Spinal cord (tissue), 10 donors: ENCODE measurements at places on chromosomes 7 and 10.

- DNase-seq: peak; percentile 20
These were observed 57.1 kb downstream of the PLPP4 start for GRCh38 chr10:120514035-120514620.

DNA sequence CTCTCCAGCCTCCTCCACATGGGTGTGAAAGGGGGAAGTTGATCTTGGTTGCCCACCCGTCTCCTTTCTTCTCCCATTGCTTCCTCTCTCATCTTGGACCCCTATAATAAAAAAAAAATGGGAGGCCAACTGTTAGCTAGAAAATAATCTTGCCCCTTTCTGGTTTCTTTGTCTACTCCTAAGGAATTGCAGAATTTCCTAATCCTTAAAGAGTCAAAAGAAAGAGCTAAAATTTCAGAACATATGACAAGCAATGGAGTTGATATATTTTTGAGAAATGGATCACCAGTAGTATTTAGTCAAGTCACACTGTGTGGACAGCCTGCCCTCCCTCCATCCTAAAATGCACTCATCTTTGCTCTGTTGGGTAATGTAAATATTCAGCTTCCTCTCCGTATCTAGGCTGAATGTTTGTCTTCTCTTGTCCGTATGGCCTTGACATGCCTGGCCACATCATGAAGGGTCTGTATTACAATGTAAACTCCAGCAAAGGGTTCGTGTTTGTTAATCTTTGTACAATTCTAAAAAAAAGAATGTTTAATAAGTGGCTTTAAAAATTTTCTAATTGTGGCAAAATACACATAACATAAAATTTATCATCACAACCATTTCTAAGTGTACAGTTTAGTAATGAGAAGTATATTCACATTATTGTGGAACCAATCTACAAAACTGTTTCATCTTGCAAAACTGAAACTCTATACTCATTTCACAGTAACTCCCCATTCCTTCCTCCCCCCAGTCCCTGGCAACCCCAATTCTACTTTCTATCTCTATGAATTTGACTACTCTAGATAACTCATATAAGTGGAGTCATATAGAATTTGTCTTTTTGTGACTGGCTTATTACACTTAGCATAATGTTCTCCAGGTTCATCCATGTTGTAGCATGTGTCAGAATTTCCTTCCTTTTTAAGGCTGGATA lies 71.5 kb downstream of the ZNF92 start:
- DNase-seq: no peak

DNA sequence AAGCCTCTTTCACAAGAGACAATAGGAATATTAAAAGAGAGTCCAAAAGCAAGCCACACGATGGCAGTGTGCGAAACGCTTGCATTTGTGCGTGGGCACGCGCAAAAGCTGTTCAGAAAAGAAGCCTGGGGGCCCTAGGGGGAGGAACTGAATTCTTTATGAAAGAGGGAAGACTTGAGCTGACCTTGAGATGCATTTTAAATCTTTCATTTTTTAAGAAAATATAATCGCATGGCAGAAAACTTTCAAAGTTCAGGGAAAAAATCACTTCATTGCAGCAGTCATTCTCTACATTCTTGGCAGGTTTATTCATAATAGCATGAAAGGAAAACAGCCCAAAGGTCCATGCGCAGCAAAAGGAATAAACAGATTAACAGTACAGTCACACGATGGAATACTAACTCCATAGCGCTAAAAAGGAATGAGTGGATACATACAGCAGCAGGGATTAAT lies 206.5 kb upstream of the PRKCQ start:
- DNase-seq: peak; percentile 50

- peak; percentile 60 for DNase-seq
These were observed 108.8 kb downstream of the SPAG6 start for GRCh38 chr10:22453948-22454591.

- no peak for DNase-seq
These were observed 11.6 kb downstream of the HBP1 start for GRCh38 chr7:107180378-107180777.

- no peak for DNase-seq
These were observed 48.9 kb downstream of the SNX10 start for GRCh38 chr7:26340476-26341018.

DNA sequence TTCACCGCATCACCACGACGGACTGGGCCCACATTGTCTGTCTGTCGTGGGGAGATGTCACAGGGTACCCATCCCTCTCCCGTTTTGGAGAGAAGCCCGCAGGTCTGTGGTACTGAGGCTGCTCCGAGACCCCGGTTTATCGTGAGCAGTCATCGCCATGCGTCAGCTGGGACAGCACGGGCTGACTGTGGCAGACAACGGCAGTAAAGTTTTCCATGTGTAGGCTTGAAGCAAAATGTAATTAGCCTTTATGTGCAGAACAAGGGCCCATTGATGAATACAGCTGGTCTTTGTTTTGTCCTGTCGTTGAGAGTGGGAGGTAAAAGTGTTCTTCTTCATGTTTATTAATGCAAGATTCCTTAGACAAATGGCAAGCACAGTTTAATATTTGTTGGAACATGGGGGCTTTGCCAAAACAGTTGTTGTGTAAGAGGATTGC lies 167.4 kb upstream of the SH2B2 start:
- no peak for DNase-seq

GRCh38 chr7:23661385-23661784 lies 18.6 kb upstream of the FAM221A start:
- DNase-seq: no peak

GRCh38 chr7:86962623-86963022 lies 96.8 kb downstream of the ELAPOR2 start:
- DNase-seq: no peak

- no peak for DNase-seq
These were observed 13.7 kb upstream of the CLDN4 start for GRCh38 chr7:73817121-73817520.

GRCh38 chr7:75734586-75735458 lies 3.9 kb downstream of the HIP1 start:
- no peak for DNase-seq

DNA sequence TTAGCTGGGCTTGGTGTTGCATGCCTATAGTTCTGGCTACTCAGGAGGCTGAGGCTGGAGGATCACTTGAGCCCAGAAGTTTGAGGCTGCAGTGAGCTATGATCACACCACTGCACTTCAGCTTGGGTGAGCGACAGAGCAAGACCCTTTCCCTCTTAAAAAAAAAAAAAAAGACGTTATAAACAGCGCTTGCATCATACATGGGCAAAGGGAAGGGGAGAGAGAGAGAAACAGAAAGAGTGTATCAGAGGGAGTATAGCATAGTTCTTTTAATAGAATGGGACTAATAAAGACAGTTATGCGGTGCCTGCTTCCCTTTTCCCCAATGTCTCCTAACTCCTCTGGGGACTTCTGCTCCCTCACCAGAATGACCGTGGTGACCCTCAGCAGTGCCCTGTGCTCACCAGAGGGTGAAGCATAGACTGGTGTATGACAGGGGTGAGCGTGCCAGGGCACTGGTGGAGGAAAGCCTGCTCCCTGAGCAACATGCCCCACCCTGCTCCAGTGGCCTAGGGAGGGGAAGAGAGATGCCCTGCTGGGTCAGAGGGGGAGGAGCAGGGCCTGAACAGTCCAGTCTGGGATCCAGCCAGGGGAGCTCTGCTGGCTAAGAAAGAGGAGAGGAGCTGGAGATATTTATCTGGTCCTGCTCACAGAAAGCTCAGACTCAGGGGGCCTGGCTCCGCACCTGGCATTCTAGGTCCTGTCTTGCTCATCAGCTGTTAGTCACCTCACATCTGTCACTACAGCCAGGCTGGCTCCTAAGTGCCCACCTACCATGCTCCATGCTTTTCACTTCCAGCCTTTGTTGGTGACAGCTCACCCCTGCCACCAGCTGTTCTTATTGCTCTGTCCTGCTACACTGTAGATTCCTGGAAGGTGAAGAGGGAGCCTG lies 2.2 kb downstream of the PDZD7 start:
- DNase-seq: no peak

GRCh38 chr10:112570585-112570984 lies 123.6 kb downstream of the VTI1A start:
- DNase-seq: no peak

- no peak for DNase-seq
These were observed at the start of gene ANKRD1 for GRCh38 chr10:90920986-90921666. Gene ANKRD1, minus strand, starts transcription at chr10:90921087. Its CDS starts 60 bp downstream, at chr10:90921027.

DNA sequence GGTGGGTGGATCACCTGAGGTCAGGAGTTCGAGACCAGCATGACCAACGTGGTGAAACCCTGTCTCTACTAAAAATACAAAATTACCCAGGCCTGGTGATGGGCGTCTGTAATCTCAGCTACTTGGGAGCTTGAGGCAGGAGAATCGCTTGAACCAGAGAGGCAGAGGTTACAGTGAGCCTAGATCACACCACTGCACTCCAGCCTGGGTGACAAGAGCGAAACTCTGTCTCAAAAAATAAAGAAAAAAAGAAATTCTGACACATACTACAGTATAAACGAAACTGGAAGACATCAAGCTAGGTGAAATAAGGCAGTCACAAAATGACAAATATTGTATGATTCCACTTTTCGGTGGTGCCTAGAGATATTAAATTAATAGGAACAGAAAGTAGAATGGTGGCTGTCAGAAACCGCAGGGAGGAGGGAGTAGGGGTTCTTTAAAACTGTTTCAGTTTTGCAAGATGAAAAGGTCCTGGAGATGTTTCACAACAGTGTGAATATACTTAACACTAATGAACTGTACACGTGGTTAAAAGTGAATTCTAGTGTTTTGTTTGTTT lies 23.2 kb downstream of the PILRA start:
- no peak for DNase-seq

DNA sequence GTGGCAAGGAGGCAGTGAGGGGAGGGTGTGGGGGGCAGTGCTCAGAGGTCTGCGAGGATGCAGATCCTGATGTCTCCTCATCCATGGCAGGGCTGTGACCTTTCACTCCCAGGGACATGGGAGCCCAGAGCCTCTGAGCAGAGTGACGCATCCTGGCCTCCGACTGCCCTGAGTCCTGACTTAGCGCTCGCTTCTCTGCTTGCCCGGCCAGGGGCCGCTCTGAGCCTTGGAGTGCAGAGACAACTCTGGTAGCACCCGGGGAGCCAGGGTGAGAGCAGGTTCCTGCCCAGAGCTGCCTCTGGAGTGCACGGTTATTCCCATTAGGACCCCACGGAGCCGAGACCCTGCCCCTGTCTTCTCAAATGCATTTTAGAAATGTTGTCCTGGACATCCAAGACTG lies 188.0 kb downstream of the TCERG1L start:
- DNase-seq: no peak

GRCh38 chr7:46859963-46860475 lies 721.9 kb downstream of the TNS3 start:
- no peak for DNase-seq

DNA sequence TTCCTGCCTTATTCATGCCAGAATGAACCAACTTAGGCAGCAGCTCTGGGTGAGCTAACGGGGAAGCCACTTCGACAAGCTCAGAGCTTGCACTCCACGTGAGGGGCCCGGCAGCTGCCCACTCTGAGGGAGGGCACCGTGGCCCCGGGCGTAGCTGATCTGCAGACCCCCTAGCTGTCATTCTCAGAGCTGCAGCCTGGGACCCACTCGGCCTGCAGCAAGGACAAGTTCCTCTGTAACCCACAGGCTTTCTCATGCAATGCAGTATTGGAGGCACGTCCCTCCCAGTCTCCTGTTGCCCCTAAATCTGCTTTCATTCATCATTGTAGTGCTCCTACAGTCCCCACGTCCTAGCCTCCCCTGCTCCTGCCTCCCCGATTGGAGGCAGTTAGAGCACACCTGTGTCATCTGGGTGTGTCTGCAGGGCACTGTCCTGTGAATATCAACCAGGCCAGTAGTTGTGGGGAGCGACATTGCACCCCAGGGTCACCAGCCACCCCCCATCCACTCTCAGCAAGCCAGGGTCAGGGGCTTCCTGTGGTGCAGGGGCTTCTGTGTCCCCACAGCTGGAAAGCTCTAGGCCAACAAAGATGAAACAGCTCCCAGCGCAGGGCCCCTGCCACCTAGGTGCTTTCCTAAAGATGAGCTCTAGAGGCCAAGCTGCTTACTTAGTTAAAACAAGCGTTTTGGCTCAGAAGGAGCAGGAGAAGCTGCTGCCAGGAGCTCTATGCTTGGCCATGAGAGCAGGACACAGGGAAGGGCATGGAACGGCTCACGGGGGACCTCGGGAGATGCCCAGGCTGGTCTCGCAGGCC lies 333.6 kb downstream of the ADARB2 start:
- DNase-seq: no peak

- DNase-seq: no peak
These were observed 1063.0 kb upstream of the AUTS2 start for GRCh38 chr7:68535266-68535665.

DNA sequence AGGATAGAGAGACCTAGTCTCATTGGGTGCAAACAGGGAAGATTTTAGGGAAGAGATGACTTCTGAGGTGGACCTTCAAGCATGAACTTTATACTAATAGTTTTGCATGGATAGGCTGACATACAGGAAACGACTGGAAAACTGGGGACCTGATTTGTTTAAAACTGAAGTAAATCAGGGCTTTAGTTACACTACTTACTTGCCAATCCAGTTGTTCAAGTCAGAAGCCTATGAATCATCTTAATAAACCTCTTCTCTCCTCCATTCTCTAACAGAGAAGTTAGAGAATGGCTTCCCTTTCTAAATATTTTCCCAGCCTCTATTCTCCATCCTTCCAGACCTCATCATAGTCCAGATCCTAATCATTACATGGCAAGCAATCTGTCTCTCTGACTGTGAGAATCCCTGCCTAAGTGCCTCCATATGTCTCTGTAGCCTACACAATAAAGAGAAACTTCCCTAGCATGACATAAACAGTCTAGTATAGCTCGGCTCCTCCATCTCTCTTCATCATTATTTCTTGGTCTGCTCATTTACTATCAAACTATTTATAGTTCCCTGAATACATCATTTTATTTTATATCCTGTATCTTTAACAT lies 55.8 kb downstream of the PRKG1 start:
- no peak for DNase-seq

DNA sequence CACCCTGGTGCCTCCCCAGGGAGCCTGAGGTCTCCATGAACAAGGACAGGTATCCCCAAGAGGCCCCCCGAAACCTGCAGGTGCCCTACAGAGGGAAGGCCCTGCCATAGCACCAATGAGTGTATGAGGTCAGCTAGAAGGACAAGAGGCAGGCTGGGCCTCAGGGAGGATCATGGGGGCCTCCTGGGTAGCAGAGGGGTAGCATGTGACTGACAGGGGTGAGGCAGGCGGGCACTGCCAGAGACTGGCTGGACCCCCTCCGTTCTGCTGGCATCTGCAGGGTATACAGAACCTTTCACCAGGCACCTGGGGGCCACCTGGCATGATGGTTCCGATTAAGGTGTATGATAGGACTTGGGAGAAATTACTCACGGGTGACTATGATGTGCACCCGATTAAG lies 79.2 kb upstream of the KCTD7 start:
- no peak for DNase-seq

- DNase-seq: no peak
These were observed 375.4 kb downstream of the THSD7A start for GRCh38 chr7:11456574-11456973.

GRCh38 chr7:82210416-82211184 lies 233.0 kb downstream of the CACNA2D1 start:
- DNase-seq: no peak

GRCh38 chr7:129072479-129073011 lies 17.6 kb upstream of the TNPO3 start:
- DNase-seq: no peak

DNA sequence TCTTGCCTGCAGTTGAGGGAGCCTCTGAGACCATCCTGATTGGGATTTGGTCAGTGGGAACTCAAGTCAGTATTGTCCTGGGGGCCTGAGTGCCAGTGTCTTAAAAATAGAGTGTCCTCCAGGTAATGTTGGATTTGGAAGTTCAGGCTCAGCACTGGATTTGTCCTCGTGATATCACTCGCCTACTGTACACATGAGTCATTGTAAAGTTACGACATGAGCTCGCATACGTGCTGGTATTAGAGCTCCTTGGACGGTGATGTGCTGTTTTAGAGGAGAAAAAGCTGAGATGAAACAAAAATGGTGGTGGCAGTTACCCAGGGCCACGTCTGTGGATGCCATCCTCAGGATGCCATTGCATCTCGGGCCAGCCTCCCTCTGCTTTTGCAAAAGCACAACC lies 78.2 kb downstream of the MGMT start:
- no peak for DNase-seq
